CD4-positive, alpha-beta T cell treated with Interleukin-6 for 4 hours (primary cell): ENCODE measurements at places on chromosomes 2 and 18.

DNA sequence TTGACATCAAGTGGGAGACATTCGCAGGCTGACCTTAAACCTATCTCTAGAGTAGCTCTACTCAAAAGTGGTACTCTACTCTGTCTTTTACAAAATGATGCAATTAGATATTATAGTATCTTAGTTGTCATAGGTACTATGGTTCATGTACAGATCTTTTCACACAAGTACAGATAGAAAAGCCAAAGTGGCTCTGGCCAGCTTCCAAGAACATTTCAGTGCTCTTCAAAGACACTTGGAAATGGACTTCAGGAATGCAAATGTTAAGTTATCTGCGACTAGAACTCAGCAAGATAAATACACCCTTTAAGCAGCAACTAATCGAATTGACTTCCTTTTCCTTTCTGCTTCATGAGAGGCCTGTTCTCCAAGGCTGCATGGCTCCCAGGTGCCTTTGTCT lies 718.7 kb upstream of the FAM98A start:
- no peak for DNase-seq

GRCh38 chr2:3180082-3180908 lies 197.3 kb downstream of the EIPR1 start:
- no peak for DNase-seq

GRCh38 chr2:233758141-233758540 lies 1.9 kb upstream of the UGT1A1 start:
- no peak for DNase-seq

DNA sequence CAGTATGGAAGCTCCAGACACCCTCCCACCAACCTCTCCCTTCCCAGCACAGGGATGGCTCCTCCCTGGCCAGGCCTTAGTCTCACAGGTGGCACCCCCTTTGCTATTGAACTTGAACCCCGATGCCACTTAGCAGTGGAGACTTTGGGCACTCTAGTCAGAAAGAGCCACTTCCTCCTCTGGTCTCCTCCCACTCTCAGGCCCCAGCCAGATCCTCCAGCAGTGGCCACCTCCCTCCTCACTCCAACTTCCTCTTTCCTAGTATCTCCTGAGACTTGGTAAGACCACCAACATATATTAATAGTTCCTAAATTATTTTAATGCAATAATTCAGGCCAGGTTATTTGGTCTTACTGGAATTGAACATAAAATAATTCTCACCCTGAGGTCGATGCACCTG lies 437.2 kb upstream of the ID2 start:
- DNase-seq: no peak

GRCh38 chr2:227848586-227848985 lies 22.8 kb upstream of the DAW1 start:
- peak; percentile 16 for DNase-seq

DNA sequence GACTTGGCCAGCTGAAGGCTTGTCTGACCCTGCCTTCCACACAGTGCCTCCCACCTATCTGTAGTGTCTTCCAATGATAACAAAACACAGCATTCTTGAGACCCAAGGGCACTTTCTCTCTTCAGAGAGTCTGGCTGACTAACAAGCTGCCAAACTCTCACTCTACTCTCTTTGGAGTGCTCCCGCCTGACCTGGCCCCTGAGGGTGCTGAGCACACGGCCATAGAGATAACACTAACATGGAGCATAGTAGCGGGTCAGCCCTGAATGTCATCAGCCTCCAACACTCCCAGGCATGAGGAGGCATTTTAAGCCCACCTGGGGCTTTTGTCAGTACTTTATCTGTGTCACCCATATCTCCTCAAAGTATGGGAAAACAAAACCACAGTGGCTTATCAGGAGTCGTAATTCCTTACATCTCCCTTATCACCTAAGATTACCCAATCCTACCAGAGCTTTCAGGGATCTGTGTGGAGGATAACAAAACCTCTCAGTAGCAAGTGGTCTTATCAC lies 160.3 kb upstream of the TCF4 start:
- DNase-seq: no peak

DNA sequence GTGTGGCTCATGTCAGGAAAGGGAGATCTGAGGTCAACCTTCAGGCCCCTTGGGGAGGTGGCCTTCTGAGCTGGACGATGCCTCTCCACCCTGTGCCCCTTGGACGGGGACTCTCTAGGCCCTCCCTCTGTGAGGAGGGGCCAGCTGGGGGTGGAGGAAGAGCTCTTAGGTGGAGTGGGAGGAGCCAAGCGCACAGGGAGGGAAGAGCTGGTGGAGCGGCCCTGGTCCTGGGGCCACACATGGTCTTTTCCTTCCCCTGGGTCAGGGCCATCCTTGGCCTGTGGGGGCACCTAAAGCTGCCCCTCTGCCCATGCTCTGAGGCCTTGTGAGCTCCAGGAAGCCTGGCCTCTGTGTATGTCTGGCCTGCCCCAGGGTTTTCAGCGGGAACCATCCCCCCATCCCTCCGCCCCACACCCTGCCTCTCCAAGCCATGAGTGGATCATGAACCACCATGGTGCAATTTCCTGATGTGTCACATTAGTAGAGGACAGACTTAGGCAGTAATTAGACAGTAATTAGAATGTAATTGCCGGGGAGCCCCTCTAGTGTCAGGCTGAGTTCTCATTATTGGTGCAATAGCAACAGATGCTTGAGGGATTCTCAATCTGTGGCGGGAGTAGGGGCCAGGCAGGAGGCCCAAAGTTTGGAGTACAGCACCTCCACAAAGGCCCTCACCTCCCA lies 63.0 kb downstream of the GLI2 start:
- no peak for DNase-seq

GRCh38 chr2:16861111-16861510 lies 195.5 kb upstream of the CYRIA start:
- DNase-seq: no peak

DNA sequence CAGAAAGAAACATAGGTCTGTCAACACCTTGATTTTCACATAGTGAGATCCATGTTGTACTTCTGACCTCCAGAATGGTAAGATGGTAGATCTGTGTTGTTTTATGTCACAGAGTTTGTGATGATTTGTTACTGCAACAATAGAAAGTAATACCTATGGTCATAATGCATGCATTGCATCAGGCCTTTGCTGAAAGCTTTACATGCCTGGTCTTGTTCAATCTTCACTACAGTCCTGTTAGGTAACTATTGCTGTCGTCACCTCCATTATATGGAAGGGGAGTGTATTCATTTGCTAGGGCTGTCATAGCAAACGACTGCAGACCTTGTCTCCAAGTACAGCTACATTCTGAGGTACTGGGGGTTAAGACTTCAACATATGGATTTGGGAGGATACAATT lies 243.5 kb downstream of the ANAPC1 start:
- DNase-seq: no peak

DNA sequence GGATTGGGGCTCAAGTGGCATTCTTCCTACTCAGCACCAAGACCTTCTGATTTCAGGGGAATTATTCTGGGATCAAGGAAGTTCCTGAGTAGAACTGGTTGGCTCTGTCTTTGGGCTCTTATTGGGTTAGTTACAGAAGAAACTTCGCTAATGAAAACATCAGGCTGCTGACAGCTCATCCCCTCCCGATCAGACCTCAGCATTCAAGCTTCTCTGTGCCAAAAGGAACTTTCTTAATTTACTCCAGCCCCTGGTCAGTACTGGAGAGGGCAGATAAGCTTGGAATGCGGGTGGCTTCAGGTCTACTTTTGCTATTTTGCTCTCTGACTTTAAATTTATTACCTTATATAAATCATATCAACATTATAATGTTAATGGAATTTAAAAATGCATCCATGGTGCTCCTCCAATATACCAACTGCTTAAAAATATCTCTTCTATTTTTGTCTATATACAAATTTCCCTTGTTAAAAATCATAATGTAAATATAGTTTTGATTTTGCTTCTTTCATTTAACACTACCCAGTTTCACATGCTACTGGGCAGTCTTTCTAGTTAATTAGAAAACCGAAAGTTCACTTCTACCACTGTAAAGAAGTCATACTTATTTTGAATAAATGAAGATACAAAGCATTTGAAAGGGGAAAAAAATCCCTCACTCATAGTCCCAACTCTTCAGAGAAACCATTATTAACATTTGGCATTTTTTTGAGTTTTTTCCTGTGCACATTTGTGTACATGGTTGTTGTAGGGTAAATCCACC lies 34.4 kb downstream of the PCARE start:
- DNase-seq: no peak

DNA sequence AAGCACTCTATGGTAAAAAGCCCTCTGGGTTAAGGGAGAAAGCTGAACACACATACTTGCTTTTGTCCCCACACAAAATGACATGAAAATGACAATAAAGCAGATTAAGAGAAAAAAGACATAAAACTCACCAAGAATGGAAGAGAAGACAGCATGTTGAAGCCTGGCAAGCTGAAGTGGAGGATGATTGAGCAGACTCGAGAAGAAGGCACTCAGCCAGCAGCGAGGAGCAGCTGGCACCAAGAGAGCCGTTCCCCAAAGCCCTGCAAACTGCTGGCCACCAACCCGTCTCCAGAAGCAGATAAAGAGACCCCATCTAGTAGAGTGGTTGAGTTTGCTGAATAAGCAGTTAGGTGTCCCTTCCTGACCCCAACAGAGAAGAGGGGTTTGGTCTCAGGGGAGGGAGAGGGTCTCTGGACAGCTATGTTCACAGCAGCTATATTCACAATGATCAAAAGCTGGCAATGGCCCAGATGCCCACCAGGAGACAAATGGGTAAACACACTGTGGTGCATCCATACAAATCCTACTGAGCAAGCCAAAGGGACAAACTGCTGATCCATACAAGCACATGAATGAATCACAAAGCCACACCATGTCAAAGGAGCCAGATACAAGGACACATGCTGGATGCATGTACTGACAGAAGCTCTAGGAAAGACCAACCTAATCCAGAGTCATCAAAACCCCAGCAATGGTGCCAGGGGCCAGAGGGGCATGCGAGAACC lies 36.9 kb downstream of the FAM168B start:
- DNase-seq: no peak

DNA sequence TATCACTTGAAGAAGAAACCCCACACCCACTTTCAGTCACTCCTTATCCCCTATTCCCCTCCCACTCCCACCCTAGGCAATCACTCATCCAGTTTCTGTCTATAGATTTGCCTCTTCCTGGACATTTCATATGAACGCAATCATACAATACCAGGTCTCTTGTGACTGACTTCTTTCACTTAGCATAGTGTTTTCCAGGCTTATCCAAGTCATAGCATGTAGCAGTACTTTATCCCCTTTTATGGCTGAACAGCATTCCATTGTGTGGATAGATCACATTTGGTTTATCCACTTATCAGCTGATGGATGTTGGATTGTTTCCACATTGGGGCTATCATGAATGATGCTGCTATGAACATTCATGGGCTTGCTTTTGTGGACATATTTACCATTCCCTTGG lies 6.6 kb downstream of the CFAP221 start:
- no peak for DNase-seq

DNA sequence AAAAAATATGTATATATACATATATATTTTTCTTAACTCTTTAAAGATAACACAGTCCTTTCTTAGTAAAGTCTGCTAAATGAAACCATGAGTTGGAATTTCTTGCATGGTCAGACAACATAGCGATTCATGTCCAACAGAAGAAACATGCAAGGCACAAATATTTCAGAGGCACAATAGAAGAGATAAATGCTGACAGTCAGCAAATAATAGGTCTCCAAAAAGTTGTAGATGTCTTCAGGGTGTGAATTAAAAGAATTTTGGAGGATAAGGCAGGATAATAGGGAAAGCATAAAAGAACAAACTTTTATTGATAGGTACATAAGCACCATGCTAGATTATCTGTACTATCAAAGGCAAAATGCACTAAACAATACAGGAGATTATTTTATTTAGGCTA lies 800.2 kb downstream of the PLCL1 start:
- no peak for DNase-seq

DNA sequence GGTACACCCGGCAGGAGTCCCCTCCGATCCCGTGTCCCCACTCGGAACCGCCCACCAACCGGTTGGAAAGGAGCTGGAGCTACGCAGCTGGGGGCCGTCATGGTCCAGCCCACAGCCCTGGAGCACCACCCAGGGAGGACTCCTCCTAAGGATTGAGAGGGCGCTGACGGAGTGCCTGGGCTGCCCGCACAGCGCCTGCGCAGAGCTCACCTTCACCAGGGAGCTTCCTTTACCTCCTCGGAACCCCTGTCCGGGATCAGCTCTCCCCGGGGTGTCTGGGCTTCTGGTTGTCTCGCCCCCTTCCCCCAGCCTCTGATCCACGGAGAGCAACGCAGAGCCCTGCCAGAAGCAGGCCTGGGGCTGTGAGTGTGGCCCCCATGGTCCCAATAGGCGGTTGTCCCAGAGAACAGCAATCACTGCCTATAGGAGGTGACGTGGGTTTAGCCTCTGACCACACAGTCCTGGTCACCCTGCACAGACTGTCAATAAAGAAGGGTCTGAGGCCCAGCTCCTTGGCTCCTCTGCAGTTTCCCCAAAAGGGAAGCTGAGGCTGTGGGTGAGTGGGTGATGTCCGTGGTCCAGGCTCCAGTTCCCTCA lies 14.6 kb downstream of the ALPG start:
- no peak for DNase-seq

GRCh38 chr2:161379740-161380139 lies 36.4 kb upstream of the TBR1 start:
- no peak for DNase-seq

GRCh38 chr18:63779386-63779785 lies 4.2 kb downstream of the SERPINB7 start:
- no peak for DNase-seq

DNA sequence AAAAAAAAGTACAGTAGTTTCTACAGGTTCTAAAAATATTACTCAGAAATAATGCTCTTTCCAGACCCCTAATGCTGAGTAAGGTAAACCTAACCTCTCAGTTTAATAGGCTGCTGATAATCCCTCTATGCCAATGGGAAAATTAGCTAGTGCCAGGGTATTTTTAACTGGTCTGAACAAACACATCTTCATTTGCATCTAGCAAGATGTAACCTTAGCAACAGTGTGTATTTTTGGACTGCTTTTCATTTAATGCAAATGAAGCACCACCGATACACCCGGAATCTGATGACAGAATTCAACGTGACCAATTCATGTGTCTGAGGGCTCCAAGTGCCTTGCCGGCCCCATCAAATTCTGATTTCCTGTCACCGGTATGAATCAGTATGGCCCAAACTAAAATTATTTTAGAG lies 47.4 kb upstream of the CYRIA start:
- no peak for DNase-seq

GRCh38 chr18:23350188-23350587 lies 102.9 kb upstream of the RIOK3 start:
- no peak for DNase-seq

- DNase-seq: no peak
Observed at GRCh38 chr2:127220768-127221527, 849 bp upstream of the CYP27C1 start.

DNA sequence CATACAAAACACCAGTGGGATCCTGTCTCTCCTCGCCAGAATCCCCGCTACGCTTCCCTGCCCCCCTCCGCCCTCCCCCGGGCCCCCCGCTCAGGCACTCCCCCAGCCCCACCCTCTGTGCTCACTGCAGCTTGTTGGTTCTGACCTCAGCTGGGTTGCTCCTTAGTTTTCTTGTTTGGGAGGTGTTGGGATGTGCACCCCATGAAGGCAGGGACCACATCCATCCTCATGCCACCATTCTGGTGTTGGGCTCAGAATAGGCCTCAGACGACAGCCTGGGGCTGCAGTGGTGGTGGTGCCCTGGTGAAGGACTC lies 4.6 kb downstream of the SNED1 start:
- no peak for DNase-seq
